Activated CD4-positive, alpha-beta T cell treated with anti-CD3 and anti-CD28 coated beads, Interleukin-2, amount 10 ng/mL, durations not matched to agents 7 days and 5 days (primary cell): ENCODE measurements at places on chromosomes 3 and 15.

- peak; percentile 63 for DNase-seq
Observed at GRCh38 chr3:10223676-10224639, 24.3 kb upstream of the TATDN2 start.

GRCh38 chr15:51806123-51806522, 23.3 kb upstream of the TMOD3 start:
- no peak for DNase-seq

GRCh38 chr15:58551084-58551763, 119.4 kb downstream of the LIPC start:
- DNase-seq, result no peak

- no peak for DNase-seq
Observed at GRCh38 chr3:142213298-142213697, 12.1 kb downstream of the GK5 start.

DNA sequence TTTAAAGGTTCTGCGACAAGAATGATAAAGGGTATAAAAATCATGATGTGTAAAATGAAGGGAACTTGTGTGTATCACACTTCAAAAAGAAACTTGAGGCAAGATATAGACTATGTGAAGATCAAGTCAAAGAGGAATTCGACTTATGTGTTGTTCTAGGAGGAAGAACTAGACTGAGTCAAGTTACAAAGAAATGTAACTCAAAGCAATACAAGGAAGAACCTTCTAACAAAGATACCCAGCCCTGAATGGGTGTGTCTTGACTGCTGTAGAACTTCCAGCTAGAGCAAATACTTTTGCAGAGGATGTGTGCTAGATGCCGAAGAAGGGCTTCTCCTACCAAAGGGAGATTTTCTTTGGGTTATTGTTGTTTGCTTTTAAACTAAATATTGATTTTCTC, 2.4 kb downstream of the SLC49A4 start:
- no peak for DNase-seq

DNA sequence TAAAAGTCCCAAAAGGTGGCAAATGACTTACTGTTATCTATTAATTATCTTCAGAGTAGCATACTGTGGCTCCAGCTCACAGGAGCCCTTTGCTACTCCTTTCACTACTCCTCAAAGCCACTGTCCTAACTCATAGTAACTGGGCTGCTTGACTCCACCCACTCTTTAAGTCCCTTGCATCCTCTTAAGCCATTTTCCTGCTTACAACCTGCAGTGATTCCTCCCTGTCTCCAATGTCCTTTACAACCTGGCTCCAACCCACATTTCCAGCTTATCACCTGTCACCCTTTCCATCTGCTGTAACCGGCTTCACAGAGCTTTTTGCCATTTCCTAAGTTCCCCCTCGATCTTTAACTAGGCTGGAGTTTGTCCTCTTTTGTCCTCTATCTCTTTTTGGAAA, 388.1 kb downstream of the FGF12 start:
- no peak for DNase-seq

DNA sequence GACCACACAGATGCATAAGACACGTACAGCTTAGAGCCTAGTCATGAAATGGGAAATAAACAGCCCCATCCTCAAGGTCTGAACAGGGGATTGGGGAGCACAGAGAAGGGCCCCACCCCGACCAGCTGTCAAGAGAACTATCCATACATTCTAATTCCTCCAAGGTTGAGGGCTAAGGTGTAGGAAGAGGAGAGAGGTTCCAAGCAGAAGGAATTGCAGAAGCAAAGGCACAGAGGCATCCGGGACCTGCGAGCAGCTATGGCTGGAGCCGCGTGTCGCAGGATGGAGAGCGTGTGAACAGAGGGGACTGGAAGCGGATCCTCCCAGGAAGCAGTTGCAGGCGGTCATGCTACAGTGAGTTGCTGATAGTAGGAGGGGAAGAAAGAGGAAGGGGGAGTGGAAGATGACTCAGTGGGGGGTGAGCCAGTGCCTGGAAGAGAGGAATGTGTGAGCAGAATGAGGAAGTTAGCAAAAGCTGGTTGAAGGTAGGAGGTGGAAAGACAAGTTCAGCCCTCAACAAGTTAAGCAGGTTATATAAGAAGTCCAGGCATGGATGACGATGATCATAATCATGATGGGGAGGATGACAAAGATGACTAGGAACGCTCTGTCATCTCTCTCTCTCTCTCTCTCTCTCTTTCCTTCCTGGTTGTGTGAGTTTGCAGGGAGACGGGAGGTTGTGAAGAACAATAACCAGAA, 89.7 kb downstream of the LIPC start:
- DNase-seq, result no peak

DNA sequence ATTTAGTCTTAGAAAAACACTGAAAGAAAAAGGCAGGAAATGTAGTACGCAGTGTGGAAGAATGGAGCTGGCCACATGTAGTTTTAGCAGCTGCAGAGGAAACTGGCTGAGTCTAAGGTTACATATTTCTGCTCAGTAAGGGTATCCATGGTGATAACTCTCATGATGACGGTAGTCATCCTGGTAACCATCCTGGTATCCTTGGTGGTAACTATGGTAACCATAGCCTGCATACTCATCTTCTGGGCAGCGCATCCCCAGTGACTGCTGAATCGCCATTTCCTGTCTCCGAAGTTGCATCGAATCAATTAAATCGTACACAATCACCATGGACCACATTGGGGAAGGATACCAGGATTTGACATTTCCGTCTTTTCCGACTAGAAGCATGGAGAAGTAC, 35.7 kb downstream of the CCDC80 start:
- no peak for DNase-seq

DNA sequence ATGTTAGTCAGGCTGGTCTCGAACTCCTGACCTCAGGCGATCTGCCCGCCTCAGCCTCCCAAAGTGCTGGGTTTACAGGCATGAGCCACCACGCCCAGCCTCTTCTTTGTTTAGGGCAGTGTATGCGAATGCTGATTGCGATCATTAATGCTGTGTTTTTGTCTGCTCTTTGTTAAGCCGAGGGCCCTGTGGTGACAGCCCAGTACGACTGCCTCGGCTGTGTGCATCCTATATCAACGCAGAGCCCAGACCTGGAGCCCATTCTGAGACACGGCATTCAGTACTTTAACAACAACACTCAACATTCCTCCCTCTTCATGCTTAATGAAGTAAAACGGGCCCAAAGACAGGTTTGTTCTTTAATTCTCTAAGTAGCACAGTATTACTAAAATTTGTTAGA, 7.8 kb downstream of the KNG1 start:
- no peak for DNase-seq

DNA sequence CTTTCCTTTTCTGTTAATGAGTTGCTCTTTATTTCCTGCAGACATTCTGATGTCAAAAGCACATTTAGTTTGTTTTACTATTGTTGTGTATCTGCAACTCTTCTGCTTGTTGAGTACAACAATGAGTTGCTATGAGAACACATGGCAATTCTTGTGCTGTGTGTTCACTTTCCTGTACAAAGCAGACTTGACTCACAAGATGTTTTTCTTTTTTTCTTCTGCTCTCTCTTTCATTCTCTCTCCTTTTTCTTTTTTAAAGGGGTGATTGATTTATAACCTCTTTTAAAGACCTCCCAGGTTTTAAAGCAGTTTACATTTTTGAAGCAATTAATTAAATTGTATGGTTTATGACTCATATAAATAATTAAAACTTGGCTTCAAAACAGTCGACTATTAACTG, 31.6 kb upstream of the ABHD10 start:
- no peak for DNase-seq

GRCh38 chr15:31369727-31370126, 43.1 kb downstream of the KLF13 start:
- no peak for DNase-seq

- no peak for DNase-seq
Observed at GRCh38 chr15:63483521-63484371, 20.6 kb upstream of the USP3 start.

DNA sequence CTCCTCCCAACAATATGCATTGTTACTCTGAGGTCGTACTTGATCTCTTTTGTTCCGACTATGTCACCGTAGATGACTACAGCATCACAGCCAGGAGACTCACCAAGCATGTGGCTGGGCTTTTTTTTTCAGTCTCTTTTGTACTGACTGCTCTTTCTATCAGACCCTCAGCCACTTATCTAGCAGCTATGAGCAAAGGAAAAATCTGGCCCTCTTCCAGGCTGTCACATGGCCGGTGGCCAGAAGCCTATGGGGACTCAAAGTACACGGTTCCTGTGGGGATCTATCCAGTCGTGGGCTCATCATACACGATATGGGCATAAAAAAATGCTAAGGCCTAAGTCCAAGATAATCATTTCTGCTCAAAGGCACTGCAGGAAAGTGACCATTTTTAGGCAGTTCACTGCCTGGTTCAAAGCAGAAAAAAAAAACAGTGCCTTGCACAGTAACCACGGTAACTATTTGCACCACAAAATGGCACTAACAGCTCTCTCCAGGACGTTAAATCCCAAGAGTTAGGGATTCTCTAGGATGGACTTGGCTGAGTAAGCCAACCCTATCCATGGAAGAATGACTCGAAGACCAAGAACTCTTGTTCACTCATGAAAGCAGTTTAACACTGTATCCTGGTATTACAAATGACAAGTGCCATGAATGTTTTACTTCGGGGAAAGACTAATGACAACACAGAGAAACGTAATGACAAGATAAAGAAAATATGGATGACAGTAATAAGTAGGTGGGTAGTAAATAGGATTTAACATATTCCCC, 50.3 kb downstream of the SHQ1 start:
- DNase-seq, result no peak

GRCh38 chr3:122245513-122246174, 62.2 kb downstream of the CASR start:
- no peak for DNase-seq

DNA sequence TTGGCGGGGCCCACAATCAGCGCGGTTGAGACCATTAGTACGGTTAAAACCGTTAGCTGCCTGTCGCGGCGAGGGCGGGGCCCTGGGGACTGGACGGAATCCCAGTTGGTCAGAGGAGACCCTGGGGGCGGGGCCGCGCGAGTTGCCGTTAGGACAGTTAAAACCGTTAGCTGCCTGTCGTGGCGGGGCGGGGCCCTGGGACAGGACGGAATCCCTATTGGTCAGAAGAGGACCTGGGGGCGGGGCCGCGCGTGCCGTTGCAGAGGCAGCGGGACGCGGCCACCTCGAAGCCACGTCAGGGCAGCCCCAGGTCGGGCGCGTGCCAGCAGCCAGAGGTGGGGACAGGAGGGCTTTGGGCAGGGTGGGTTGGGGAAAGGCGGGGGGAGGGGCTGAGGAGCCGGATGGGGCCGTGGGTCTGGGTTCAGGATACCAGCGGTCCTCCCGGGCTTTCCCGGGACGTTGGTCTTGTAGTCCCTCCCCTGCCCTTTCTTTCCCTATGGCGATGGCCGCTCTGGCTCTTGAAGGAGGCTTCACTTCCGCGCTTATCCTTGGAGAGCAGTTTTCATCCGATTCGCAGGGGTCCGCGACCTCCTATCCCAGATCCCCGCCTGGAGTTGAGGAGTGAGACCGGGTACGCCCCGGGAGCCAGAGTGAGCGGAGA, 28.0 kb downstream of the KLHDC8B start:
- DNase-seq, result no peak

GRCh38 chr3:16866571-16866970, 18.2 kb upstream of the PLCL2 start:
- DNase-seq, result peak; percentile 29

GRCh38 chr3:186001842-186002241, 64.0 kb upstream of the TRA2B start:
- DNase-seq, result no peak

DNA sequence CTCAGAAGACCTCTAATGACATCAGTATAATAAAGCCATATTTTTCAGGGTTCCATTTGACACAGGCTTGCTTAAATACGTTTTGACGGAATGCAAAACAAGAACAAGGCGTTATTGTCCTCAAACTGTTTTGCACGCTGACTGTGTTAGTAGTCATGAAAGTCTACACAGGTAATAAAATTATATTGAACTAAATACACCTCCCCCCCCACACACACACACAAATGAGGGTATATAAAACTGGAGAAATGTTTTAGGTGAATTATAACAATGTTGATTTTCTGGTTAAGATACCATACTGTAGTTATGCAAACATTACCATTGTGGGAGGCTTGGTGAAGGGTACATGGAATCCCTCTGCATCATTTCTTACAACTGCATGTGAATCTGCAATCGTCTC, 257.1 kb upstream of the ARRDC4 start:
- no peak for DNase-seq

- no peak for DNase-seq
Observed at GRCh38 chr3:120100711-120101110, 6.5 kb upstream of the GSK3B start.

- no peak for DNase-seq
Observed at GRCh38 chr3:61924090-61924735, 362.8 kb downstream of the PTPRG start.

GRCh38 chr3:75237053-75237452, 427.1 kb upstream of the FRG2C start:
- DNase-seq, result no peak

DNA sequence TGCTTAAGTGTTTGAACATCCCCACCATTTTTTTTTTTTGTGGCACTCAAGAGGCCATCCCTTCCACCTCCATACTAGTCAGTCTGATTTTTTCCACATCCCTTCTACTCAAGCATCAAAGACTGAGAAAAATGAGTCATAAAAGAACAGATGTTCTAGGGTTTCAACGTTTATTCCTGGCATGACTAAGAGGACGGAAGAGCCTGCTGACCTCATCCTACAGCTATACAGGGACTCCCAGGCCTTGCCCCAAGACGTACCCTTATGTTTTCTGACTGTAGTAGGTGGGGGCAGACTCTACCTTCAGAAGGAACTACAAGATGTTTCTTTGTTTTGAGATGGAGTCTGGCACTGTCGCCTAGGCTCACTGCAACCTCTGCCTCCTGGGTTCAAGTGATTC, 3.3 kb upstream of the ITPKA start:
- no peak for DNase-seq

DNA sequence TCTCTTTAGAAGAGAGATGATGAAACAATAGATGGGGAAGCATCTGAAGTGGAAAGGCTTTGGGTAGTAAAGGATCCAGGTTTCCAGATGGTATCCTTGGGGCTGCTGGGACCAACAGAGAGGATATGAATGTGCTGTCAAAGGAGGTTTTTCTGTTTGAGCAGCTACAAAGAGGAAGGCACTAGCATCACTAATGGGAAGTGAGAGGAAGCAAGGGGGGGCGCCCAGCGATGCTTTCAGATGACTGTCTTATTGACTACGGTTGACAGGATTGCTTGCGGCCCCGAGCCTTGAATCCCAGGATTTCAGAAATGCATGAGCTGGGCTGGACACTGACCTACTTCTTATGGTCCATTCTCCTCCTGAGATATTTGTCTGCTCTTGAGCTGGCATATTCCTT, 103.8 kb upstream of the GALNT15 start:
- no peak for DNase-seq

DNA sequence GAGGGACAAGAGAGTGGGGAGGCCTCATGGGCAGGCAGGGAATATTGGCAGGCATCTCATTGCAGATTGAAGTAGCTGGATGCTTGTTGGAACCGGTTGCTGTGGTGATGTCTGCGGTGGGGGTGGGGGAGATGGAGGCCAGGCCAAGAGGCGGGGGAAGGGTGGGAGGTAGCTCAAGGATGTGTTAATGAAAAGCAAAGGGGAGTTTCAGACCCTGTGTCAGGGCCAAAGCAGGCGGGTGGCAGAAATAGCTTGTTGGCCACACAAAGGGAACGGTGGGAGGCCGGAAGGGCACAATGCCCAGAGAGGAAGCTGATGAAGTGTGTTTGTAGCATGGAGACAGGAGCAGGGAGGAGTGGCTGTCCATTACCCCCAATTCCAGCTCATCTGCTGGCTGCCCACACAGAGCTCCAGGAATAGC, 28.0 kb downstream of the CCDC33 start:
- DNase-seq, result no peak

- DNase-seq, result no peak
Observed at GRCh38 chr3:44223299-44223698, 18.4 kb upstream of the TOPAZ1 start.

- DNase-seq, result no peak
Observed at GRCh38 chr3:56835650-56836227, 34.0 kb upstream of the ARHGEF3 start.
